Left renal cortex interstitium (tissue), 4 donors: ENCODE measurements at places on chromosomes 4 and X. TPM values are rescaled to one million over a fixed set of nuclear protein-coding genes. Genes with fewer than 3 reads are reported as not detected.

DNA sequence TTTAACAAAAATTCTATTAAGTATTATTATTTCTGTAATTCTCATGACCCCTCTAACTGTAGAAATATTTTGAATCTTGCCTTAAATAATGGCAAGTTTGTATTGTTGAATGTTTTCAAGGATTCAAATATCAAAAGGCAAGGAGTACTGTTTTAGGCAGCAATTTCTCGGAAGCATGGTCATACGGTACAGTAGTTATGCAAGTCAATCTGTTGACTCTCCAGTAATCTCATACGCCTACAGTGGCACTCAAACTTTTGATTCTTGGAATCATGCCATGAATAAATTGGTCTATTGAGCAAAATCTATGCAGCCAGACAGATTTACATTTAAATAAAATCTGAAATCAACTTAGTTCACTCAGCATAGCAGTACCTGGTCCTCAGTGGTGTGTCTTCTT is 139.6 kb upstream of the FAM47C start:
- no peak for DNase-seq

DNA sequence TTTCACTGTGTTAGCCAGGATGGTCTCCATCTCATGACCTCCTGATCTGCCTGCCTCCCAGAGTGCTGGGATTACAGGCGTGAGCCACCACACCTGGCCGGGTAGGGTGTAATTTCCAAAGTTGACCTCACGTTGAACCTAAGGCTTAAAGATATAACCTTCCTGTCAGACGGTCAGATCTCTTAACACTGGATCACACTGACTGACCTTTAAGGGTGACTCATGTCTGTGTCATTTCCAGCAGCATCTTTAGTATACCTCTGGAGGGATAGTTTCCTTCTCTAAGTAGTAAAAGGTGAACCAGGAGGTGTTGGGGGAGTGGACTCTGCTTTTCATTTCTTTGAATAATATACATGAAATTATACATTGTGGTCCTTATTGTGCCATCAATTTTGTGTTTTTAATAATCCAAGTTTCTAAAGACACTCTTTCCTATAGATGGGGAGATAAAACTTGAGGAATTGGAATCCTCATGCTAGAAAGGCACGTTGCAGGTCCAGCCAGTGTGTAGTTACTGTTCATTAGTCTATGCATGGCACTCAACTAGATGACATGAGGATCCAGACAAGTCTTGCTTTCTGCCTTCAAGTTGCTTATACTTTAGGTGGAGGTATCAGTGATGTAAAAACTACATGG is 45.7 kb downstream of the ARHGAP10 start:
- no peak for DNase-seq

GRCh38 chr4:112225157-112225556 is 6.4 kb upstream of the AP1AR start:
- DNase-seq, result no peak

CCKAR gene
- not detected for polyA plus RNA-seq
